ENCODE measurements at places on chromosomes 3 and 15. TPM values are rescaled to one million over a fixed set of nuclear protein-coding genes. Genes with fewer than 3 reads are reported as not detected.

The HEG1 gene
- total RNA-seq = 153 TPM

The SLC30A4 gene
- 3.4 TPM for total RNA-seq

The NOX5 gene
- 0.53 TPM for total RNA-seq

DNA sequence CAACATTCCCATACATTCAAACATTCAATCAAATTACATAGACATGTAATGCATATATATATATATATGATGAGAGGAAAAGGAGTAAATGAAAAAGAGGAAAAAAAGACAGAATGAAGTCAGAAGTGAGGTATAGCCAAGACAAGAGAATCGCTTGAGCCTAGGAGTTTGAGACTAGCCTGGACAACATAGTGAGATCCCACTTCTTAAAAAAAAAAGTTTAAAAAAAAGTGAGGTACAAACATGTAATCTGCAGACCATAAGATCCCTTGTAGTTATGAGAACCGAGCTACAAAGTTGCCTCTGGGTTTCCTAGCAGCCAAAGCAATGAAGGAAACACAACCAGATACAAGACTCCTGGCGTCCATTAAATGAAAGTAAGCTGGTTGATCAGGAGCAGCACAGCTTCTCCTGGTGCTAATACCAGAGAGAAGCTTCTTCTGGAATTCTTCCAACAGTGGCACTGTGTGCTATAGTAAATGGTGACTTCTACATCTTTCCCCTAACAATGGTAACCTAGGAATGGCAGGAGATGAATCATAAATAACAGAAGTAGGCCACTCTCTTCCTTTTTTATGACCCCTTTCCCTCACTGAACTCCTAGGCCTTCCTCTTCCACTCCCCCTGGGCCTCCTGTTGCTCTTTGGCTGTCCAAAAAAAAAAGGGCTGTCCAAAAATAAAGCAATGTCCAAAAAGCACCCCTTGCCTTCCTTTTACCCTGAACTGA is 3.5 kb downstream of the KCNMB3 start:
- H3K27me3 ChIP-seq = no peaks in the 10 kb centered on the region
- no peak for DNase-seq
- H3K36me3 ChIP-seq = peaks cover 3% of the 10 kb centered on the region
- no peak overlapping the region for H3K4me3 ChIP-seq
- H3K4me1 ChIP-seq = no peaks in the 10 kb centered on the region

DNA sequence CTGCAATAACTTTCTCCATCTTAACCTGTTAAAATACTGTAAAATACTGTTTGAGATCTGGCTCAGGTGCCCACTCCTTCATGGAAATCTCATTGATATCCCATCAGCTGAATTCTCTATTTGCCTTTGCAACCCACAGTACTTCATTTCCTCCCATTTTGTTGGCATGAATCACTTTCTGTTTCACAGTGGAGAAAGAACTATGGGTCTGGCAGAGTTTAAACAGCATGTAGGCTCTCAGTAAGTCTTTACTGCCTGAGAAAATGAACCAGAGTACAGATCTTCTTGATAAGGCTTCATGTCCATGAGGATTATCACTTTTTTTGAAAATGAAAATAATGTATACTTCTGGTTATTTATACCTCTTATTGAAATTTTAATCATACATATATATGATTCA is 245.9 kb downstream of the NAALADL2 start:
- H3K36me3 ChIP-seq = no peaks in the 10 kb centered on the region
- H3K27ac ChIP-seq = no peak overlapping the region
- H3K4me3 ChIP-seq = no peak overlapping the region
- H3K4me1 ChIP-seq = no peaks in the 10 kb centered on the region
- no peaks in the 10 kb centered on the region for H3K27me3 ChIP-seq

GRCh38 chr3:191068946-191069813 is 129.9 kb upstream of the OSTN start:
- H3K4me1 ChIP-seq = no peaks in the 10 kb centered on the region
- no peak for DNase-seq
- H3K36me3 ChIP-seq = no peaks in the 10 kb centered on the region
- H3K27ac ChIP-seq = no peak overlapping the region
- H3K4me3 ChIP-seq = no peak overlapping the region
- H3K27me3 ChIP-seq = no peaks in the 10 kb centered on the region

- H3K36me3 ChIP-seq = no peaks in the 10 kb centered on the region
- no peak overlapping the region for H3K27ac ChIP-seq
- H3K27me3 ChIP-seq = no peaks in the 10 kb centered on the region
- DNase-seq = no peak
- H3K4me1 ChIP-seq = no peaks in the 10 kb centered on the region
- no peak overlapping the region for H3K4me3 ChIP-seq
Observed at GRCh38 chr15:87144775-87145174, 1065.1 kb downstream of the AGBL1 start.

DNA sequence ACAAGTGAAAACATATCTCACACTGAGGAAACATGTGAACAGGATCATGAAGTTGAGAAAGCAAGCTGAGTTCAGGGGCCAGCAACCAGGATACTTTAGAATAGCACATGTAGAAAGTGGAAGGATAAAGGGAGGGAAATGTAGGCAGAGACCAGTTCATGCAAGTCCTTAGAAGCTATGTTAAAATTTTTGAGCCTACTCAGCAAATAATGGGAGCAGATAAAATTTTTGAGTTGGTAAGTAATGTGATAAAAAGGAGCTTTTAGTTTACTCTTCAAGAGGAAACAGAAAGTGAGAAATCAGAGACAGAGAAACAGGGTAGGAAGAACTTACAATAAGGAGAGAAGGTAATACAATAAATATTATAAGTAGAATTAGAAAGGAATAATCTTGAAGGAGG is 105.6 kb upstream of the ZBTB20 start:
- DNase-seq = no peak
- no peaks in the 10 kb centered on the region for H3K4me1 ChIP-seq
- no peak overlapping the region for H3K27ac ChIP-seq
- no peaks in the 10 kb centered on the region for H3K27me3 ChIP-seq
- no peaks in the 10 kb centered on the region for H3K36me3 ChIP-seq

Measured in ascending aorta (tissue), 2 donors.